ENCODE measurements at places on chromosomes 3 and 15.

DNA sequence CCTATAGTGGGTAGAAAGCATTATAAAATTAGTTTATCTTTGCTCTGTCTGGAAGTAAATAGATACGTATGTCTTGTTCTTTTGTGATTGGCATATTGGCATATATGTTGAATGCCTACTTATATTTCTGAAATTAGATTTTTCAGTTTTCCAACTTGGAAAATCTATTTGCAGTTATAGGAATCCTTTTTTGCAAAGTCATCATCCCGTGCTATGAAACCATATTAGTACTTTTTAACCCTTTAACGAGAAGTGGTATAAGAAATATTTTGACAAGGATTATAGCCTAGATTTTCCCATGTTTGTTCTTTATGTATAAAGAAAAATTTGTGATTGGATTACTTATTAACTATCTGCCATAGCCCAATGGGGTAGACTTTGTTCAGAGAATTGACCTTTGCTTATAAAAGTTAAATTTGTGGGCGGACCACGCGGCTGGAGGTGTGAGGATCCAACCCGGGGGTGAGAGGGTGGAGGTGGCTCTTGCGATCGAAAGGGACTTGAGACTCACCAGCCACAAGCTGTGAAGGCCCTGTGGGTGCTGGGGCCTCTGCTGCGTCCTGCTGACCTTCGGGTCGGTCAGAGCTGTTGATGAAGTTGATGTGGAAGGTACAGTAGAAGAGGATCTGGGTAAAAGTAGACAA is 5.9 kb downstream of the LRRC28 start:
- DNase-seq: peak; percentile 26

- no peak for DNase-seq
These were observed 2.5 kb downstream of the TIPARP start for GRCh38 chr3:156676768-156677479.

- no peak for DNase-seq
These were observed 24.4 kb upstream of the TRIM59 start for GRCh38 chr3:160473978-160474377.

DNA sequence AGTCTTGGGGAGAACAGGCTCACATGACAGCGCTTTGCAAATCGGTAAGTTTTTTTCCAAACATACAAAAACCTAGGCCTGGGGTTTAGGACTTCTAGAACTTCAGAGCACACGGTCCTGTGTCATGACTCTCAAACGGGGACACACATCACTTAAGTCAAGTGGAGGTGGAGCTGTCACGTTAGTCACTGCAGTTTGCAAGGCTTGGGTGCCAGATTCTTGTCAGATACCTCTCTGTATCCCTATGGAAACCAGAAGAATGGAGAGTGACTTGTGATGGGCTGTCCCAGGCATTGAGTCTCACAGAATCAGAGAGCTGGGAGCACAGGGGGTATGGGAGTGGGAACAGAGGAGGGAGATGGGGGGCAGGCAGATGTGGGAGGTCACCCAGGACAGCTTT is 64.8 kb downstream of the DUT start:
- no peak for DNase-seq

DNA sequence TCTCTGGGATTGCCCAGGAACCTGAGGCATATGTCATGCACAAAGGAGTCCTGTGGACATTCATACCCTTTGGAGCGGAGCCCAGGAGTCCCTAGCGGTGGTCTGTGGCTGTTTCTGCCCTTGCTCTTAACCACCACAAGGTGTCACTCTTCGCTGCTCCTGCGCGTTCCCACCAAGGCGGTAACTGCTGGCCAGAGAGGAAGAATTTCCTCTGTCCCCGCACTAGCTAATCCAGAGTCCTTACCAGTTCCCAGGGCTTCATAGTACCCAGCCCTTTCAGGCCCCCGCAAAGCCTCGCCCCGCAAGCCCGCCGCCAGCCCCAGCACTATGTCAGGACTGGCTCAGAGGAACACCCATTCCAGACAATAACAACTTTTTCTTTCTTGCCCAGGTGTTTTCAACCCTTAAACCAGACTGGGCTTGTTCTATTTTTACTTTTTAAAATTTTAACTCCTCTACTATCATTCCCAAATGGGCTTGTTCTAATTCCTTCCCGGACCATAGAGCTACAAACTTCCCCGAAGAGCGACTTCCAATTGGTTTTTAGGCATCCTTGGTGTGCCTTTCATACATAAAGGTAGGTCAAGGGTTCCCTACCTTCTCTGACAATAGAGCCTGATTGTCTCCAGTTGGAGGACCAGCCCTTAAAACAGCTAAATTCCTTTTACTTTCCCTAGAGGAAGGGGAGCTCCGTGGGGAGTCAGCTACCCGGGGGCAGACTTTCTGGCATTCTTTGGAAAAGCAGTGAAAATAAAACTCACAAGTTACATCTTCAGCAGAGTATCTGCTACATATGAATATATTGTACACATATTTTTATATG is 31.8 kb upstream of the ZNF774 start:
- DNase-seq: peak; percentile 83

- DNase-seq: no peak
These were observed 12.7 kb downstream of the SPSB4 start for GRCh38 chr3:141063831-141064230.

- DNase-seq: peak; percentile 55
These were observed 152.3 kb downstream of the IGF1R start for GRCh38 chr15:98800437-98801233.

GRCh38 chr3:187183210-187183862 is 13.9 kb upstream of the RTP1 start:
- no peak for DNase-seq

DNA sequence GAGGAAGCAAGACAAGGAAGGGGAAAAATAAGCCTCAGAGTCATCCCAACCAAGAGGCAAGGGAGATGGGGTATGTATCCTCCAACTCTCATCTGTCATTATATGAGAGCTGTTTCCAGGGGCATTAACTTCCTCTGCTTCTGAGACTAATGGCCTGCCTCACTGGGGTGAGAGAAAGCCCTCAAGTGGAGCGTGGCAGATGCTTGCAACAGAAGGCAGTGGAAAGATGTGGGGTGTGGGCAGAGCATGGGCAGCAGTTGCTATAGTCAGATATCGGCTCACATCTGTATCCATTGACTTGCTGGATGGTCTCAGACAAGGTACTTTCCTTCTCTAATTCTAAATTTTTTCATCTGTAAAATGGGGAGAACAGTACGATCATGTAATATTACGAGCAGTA is 81.7 kb upstream of the PLCL2 start:
- no peak for DNase-seq

DNA sequence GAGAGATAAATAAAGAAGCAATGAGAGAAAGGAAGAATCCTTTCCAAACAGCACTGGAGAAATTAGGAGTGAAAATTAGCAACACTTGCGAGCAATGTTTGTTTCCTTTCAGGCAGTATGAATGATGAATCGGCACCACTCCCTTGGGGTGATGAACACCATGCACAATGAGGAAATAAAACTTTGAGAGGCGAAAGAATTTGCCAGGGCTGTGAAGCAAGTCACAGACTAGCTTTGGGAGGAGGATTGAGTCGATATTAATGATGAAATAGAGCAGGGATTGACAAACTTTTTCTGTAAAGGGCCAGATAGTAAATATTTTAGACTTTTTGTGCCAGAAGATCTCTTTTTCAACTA is 237.7 kb downstream of the AGBL1 start:
- DNase-seq: no peak

DNA sequence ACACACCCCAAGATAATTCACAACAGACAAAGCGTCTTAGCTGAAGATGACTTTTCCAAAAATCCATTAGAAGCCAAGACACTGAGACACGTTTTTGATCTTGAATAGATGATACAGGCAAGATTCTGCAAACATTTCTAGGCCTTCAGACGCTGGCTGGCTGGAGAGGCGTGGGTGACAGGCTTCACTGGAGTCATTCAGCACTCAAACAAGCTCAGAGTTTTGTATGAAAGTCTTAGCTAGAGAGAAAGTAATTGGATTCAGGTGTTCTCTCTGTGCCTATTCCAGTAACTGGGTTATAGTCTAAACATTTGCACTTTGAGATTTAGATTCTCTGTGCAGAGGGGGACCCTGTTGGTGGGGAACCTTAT is 147.7 kb upstream of the BHLHE40 start:
- no peak for DNase-seq

DNA sequence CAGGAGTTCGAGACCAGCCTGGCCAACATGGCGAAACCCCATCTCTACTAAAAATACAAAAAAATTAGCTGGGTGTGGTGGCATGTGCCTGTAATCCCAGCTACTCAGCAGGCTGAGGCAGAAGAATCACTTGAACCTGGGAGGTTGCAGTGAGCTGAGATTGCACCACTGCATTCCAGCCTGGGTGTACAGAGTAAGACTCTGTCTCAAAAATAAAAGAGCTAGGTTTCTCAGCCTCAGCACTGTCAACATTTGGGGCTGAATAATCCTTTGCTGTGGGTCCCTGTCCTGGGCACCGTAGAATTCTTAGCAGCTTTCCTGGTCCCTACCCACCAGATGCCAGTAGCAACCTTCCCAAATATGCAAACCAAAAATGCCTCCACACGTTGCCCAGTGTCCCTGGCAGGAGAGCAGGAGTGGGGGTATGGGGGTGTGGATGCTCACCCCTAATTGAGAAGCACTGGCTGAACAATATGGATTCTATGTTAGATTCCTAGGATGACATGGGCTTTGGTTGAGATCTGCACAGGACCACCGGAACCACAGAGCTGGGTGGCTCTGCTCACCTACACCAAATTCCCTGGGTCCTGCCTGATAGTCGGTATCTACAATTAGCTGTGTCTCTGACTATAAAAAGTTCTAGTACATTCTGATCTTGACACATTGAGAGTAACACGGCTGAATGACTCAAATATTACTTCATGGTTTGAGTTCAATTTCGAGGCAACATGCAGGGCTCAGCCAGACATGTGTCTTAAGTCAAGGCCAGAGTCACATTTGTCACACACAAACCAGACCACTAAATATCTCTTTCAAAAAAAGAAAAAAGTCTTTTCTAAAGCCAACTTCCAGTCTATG is 577.0 kb upstream of the MDFIC2 start:
- DNase-seq: no peak

DNA sequence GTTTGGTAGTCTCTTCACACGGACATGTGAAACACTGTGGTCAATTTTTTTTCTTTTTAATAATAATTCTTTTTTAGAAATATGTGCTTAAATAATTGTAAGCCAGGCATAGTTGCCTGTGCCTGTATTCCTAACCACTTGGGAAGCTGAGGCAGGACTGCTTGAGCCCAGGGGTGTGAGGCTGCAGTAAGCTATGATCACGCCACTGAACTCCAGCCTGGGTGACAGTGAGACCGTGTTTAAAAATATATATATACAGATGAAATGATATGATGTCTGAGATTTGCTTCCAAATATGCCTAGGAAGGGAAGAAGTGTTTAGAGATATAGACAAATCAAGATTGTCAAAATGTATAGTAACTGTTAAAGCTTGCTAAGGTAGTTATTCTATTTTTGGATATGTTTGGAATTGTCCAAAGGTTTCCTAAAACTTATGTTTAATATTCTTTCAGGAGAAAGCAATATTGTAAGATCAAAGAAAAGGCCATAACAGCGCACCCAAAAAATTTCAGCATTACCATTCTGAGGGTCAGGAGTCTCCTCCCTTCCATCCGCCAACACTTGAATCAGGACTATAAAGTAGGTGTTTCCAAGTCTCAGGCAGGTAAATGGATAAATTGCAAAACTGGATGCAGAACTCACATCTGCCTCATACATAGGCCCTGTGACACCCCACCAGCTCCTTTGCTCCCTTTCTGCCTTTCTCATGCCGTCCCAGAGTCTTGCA is 532 bp upstream of the SELENOT start:
- DNase-seq: no peak

DNA sequence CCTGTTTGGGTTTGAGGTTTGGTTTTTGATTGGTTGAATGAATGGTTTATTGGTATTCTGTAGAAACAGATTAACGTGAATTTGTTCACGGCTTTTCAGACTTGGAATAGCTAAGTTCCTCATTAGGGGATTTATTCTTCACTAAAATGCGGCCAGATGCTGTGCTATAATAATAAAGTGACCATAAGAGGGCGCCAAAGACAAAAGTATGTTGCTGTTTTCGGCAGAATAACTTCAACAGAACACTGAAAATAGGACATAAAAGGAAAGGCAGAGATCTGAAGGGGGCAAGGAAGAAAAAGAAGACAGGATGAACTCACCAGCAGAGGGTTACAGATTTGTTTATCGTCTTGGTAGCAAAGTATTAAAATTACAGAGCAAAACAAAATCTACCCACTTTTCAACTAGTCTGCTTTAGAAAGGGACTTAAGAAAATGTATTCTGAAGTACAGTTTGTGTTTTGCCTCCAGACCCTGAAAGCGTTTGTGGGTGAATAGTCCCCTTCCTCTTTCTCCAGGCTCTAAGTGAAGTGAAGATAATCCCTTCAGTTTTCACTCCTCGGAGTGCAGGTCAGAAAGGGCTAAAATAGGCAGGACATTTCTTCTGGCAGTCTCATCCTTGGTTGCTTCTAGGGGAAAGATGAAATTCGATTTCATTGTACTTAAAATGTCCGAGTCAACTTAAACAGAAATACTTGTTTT is 147.6 kb downstream of the IL20RB start:
- peak; percentile 9 for DNase-seq

DNA sequence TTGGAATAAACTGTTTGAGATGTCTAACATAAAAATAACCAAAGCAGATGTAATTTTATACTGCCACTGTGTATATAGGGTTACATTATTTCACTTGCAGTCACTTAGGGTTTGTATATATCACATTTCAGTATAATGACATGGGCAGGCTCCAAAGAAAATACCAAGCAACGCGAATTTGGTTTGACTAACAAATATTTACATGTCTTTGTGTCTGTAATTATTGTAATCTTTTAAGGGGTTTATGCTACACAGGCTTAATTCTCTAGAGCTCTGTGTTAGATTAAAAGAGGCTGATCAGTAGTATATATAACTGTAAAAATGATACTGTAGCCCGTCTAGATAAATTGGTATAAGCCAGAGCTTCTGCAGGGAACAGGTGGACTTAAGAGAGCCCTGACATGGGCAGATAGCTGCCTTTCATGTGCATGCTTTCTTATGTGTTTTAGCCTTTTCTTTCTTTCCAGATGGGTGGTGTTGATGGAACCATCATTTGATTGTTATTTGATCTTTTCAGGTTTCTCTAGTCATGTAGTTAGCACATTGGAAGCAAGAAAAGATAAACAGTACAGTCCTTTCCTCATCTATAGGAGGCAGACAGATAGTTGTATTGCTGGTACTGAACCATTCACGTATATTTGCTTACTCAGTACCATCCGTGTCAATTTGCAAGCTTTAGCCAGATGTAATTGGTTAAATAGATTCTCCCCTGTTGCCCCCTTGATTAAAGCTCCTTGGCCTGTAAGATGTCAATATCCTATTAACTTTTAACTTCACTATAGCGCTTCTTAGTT is 86.1 kb downstream of the GALK2 start:
- no peak for DNase-seq

DNA sequence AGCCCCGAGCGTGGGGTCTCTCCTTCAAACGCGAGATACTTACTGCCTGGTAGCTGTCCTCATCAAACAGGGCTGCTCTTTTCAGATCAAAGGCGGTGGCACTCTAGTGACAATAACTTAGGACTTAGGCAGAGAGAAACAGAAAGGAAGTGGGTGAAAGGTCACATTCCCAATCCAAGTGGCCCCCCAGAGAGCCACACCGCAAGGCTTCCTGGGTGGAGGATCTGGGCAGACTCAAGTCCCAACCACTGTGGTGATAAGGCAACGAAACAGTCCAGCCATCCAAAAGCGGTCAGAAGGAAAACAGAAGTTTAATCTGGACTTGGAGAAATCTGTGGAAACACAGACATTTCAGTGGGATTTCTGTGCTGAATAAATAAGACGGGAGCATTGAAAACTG is 227.2 kb downstream of the ADAMTS17 start:
- DNase-seq: no peak

- no peak for DNase-seq
These were observed 50.3 kb upstream of the ACTL6A start for GRCh38 chr3:179512378-179512777.

All from HuH-7 (cell line).